ENCODE measurements at places on chromosomes 3 and 15.

DNA sequence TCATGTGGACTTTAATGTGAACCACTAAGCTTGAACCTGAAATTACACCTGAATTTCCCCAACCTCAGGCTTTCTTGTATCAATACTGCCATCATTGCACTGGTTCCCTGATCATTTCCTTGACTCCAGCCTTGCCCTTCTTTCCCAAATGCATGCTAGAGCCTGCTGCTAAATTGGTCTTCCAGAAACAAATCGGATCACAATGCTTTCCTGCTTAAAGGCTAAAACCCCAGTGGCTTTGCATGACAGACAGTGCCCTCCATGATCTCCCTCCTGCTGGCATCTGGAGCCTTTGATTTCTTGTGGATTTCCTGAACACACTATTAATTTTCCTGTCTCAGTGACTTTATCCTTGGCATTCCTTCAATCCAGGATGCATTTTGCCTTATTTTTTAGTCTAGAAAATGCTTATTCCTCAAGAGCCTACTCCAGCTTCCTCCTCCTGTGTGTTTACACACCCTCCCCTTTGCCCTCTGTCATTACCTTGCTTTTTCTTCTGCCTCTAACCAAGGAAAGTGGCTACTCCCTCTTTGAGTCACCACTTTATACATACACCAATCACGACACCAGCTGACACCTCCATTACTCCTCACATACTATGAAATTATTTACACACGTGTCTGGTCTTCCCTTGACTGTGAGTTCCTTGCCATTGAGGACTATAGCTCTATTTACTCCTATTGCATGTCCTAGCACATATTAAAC, 214.6 kb downstream of the KCNAB1 start:
- no peak for DNase-seq

DNA sequence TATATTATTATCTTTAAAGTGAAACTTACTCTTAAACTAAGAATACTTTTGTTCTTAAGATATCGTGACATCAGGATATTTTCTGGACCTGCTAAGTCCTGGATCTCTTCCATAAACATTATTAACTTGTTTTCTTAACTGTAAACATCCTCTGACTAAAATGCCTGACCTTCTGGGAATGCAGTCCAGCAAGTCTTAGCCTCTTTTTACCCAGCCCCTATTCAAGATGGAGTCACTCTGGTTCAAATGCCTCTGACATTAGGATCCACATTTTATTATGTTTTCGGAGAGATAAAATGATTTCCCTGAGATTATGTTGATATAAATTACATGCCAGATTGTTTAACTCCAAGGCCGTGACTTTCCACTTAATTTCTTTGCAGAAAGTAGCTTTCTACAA, 37.6 kb downstream of the OSTN start:
- no peak for DNase-seq

GRCh38 chr3:38649500-38650247, at the start of gene SCN5A:
TSS of gene SCN5A (minus strand) at chr3:38649687. CDS start at chr3:38633307, 16,380 bp downstream.
- DNase-seq, result peak; percentile 25

- DNase-seq, result no peak
Observed at GRCh38 chr3:136149667-136150066, 46.5 kb downstream of the MSL2 start.

- DNase-seq, result no peak
Observed at GRCh38 chr3:171883893-171884279, 40.7 kb downstream of the TMEM212 start.

GRCh38 chr15:59116141-59116540, 11.2 kb downstream of the CCNB2 start:
- DNase-seq, result no peak

- DNase-seq, result no peak
Observed at GRCh38 chr15:25655207-25655948, 207.7 kb downstream of the ATP10A start.

- no peak for DNase-seq
Observed at GRCh38 chr3:117510396-117510795, 800.8 kb downstream of the TUSC7 start.
